ENCODE measurements at places on chromosomes 3 and 15.

GRCh38 chr15:101611580-101612299 is 40.4 kb downstream of the TM2D3 start:
- no peak for DNase-seq

DNA sequence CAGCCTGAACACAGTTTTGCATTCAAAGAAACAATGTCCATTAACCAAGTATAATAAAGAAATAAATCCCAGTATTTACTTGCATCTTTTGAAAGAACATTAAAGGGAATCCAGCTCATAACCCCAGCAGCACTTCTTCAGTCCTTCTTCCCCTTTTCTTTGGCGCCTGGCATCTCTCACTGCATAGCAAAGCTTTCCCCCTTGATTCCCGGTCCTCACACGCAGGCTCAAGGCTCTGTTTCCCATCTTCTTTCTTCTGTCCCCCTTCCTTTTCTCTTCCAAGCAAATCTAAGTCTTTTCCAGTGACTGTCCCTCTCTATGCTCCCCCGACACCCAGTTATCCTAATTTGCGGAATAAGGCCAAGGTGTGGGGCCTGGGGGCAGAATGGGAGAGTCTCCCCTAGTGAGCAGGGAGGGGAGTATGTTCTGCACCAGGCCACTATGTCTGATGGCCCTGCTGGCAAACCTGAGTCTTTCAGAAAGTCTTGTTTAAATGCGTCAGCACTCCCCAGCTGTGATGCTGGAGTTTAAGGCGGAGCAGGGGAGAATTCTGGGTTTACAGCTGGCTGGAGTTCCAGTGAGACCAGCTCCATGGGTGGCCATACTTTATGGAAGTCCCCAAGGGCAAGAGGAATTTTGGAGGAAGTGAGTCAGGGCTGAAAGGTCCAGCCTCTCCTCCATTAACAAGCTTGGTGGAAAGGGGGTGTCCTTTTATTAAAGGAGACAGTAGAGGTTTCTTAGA is 42.1 kb downstream of the GOLGA6A start:
- DNase-seq = peak; percentile 75

DNA sequence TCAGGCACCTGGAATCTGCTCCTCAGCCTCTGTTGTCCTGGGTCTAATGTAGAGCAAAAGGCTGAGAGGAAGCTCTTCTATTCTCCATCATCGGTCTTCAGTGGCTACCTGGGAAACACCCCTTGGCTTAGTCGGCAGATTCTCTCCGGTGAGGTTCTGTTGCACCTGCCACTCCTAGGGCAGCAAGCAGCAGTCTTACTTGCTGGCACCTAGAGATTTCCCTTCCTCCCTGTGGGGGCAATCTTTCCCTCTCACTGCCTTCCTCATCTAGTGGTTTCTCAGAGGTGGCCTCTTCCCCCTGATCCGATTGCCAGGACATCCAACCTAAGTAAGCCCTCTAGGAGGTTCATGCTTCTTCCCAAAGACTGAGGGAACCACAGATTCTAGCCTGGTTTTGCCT is 60.8 kb downstream of the PLS1 start:
- DNase-seq = no peak

- no peak for DNase-seq
Measured at GRCh38 chr15:78050441-78050809, 27.1 kb downstream of the TBC1D2B start.

DNA sequence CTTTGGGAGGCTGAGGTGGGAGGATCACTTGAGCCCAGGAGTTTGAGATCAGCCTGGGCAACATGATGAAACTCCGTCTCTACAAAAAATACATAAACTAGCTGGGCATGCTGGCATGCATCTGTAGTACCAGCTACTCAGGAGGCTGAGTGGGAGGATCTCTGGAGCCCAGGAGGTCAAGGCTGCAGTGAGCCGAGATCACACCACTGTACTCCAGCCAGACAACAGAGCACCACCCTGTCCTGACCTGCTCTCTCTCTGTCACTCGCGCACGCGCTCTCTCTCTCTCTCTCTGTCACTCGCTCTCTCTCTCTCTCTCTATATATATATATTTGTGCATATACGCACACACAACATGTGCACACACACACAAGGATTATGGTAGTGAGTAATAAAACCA is 61.8 kb downstream of the IL16 start:
- no peak for DNase-seq

GRCh38 chr15:50825946-50826345 is 60.4 kb upstream of the SPPL2A start:
- DNase-seq = peak; percentile 7

- no peak for DNase-seq
Measured at GRCh38 chr15:70437882-70438451, 325.4 kb downstream of the UACA start.

DNA sequence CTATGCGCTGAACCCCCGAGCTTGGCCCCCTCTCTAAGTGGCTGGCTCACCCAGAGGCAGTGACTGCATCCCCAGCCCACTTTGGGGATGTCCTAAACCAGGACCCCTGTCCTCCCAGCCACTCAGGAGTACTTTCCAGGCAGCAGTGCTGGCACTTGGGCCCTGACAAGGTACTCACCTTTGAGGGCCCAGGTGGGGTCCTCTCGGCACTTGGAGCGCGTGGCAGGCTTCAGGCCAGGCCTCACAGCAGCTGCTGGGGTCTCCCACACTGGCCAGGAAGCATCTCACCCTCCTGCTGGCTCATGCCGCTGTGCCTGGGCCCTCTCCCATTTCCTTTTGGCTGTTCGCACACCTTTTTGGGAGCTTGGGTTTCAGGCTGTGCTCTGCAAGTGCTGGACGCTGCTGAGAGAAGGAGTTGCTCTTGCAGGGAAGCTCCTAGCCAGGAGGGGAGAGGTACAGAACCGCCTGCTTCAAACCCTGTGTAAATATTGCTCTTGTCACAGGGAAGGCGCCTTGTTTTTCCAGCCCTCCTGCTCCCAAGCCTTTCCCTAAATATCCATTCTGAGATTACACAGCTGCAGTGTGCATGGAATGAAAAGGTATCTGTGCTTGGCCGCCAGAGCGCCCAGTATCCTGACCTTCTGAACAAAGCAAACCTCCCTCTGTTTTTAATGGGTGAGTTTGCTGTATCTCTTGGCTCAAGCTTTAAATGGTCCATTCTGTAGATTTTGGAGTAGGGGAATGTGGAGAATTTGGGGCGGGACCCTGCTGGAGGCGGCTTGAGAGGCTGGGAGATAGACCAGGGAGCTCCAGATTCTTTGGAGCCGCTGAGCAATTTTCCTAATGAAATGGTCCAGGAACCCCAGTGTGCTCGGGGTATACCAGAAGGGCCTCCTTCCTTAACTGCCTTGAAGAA is 45.6 kb downstream of the DNASE1L3 start:
- DNase-seq = no peak

GRCh38 chr3:56702490-56703315 is 19.6 kb upstream of the TASOR start:
- DNase-seq = peak; percentile 51

- peak; percentile 20 for DNase-seq
Measured at GRCh38 chr15:34837246-34838016, 42.1 kb upstream of the ACTC1 start.

DNA sequence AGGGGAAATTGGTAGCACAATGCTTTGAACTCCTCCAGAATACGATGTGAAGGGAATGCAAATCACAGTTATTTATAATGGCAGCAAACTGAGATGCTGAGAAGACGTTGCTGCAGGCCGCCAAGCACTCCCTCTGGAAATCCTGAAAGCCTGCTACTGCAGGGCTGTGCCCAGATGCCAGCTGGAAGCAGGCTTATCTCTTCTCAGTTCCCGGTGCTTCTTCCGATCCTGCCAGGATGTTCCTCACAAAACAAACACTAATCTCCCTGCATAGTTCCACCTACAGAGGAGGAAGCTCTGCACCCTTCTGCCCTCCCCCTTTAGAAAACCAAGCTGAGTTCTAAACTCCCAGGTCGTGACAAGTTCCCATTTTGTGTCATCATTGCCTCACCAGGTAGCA is 201.7 kb upstream of the BCL6 start:
- no peak for DNase-seq

DNA sequence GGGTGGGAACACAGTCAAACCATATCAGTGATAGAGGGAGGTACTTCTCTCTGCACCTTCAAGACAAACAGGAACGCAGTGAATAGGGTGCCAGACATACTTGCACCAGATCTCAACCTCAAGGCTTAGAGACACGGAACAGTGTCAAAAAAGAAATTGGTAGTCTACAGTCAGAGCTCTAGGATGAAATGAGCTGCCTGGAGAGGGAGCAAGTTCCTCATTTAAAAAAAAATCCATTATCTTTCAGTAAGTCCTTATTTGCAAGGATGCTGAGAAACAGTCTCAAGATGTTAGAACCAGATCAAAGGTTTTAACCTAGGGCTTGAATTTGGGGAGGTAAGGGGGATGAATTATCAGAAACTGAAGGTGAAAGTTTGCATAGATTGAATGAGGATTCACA is 20.2 kb upstream of the LMCD1 start:
- DNase-seq = no peak

- DNase-seq = no peak
Measured at GRCh38 chr3:71244826-71245488, 338.6 kb downstream of the FOXP1 start.

DNA sequence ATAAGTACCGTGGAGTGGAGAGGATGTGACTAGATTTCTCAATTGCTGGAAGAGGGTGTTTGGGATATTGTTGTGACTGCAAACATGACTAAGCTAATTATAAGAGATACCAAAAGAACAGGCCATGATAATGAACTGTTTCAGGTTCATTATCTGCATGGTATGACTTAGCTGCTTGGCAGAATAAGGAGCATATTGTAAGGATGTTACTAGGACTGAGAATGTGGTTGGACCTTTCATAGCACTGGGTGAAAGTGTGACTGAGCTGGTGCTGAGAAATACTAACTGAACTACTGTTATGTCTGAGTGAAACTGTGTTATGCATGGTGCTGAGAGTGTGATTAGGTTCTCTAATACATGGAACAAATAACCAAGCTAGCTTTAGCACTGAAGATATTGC is 11.0 kb downstream of the SCN10A start:
- no peak for DNase-seq

DNA sequence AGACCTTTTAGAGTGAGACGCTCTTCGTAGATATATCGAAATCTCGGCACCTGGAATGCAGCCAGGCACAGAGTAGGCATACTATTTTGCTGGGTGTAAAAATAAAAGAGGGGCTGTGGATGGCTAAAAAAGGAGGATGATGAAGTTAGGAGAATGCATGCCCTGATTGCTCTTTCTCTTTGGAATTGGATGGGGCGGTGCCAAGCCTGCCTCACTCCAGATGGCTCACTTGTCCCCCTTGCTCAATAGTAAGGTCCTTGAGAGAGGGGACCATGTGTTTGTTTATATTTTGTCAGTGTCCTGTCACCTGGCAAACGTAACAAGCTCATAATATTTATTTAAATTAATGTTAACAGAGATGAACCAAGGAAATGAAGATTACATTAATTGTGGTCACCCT is 33.0 kb downstream of the SNRK start:
- DNase-seq = no peak

- DNase-seq = peak; percentile 8
Measured at GRCh38 chr3:167684388-167684993, 30.7 kb upstream of the WDR49 start.

GRCh38 chr15:78684657-78685056 is 43.6 kb upstream of the CHRNB4 start:
- DNase-seq = no peak

DNA sequence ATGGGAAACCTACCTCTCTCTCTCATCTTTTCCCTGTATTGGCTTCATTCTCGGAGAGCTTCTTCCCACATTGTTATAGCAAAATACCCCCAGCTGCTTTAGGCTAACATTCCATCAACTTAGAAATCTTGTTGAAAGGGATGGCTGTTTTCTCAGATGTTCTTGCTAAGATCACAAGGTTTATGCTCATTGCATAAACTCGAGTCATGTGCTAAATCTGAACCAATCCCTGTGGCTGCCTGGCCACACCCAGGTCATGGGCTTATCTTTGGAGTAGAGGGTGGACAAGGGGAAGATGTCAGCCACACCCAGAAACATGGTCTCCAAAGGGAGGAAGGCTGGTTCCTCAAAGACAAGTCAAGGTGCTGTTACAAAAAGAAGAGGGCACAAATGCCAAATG is 150.6 kb upstream of the UMPS start:
- no peak for DNase-seq

DNA sequence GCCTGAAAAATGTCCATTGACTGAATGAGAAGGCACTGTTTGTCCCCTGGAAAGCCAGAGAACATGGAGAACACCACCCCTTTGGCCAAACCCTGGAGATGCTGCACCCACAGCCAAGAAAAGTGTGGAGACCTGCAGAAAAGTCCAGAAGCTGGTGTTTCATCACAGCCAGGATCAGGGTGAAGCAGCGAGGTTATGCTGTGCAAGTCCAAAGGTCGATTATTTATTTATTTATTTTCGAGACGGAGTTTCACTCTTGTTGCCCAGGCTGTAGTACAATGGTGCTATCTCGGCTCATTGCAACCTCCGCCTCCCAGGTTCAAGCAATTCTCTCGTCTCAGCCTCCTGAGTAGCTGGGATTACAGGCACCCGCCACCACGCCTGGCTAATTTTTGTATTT is 5.5 kb upstream of the CTSH start:
- DNase-seq = no peak

DNA sequence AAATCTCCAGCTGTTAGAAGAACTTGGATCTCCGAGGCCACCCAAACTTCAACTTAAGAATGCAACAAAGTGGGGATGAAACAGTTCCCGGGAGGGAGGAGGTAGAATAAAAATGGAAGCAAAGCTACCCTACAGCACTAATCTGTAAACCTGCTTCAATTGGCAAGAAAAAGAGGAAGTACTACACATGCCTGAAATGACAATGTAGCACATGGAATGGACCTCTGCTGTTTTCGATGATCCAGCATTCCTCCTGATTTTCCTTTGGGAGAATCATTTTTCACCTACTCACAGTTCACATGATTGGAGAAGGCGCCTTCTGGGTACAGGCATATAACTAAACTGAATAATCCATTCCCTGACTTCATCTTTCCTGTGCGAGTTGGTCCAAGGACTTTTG is 1081.5 kb downstream of the FHIT start:
- DNase-seq = no peak

GRCh38 chr3:55060896-55061719 is 133.2 kb upstream of the LRTM1 start:
- no peak for DNase-seq

GRCh38 chr15:62068071-62068809 is 1.5 kb downstream of the C2CD4A start:
- DNase-seq = no peak

DNA sequence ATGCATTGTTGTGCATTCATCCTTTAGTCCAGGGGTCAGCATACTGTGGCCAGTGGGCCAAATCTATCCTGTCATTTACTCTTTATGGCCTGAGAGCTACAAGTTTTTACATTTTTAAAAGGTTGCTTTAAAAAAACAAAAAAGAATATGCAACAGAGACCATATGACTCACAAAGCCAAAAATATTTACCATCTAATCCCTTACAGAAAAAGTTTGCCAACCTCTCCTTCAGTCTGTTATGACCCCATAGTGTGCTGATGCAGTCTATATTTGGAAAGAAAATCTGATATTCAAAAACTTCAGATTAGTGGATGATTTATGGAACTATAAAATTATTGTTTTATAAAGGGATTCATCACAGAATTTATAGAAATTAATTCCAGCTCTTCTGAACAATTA is 237.5 kb upstream of the IL12A start:
- no peak for DNase-seq

- no peak for DNase-seq
Measured at GRCh38 chr3:26191556-26191955, 401.7 kb downstream of the OXSM start.
